ENCODE measurements at places on chromosomes 3 and 15.
A peak's percentile ranks its signal among the peaks of the same experiment; 100 is the strongest.

DNA sequence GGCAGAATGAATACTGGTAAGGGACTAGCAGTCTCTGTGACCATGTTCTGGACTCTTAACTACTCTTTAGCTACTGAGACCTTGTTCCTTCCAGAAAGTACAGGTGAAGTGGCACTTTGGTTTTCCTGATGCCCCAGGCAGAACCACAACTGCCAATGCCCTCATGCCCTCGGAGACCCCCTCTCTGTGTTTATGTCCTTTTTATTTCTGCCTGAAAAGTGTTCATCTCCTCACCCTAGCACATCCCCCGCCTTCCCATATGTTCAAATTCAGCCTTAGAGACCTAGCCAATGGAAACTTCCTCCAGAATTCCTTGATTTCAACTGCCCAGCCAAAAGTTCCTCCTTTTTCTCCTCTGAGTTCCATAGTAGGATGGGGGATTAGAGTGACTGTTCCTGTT is 23.3 kb upstream of the RASGRF1 start:
- no peak for DNase-seq

GRCh38 chr15:48041454-48041853 is 79.3 kb upstream of the SLC24A5 start:
- DNase-seq = no peak

- DNase-seq = no peak
Measured at GRCh38 chr3:163481738-163482137, 1596.6 kb downstream of the SI start.

- DNase-seq = no peak
Measured at GRCh38 chr3:42205800-42206514, 60.0 kb downstream of the CCK start.

DNA sequence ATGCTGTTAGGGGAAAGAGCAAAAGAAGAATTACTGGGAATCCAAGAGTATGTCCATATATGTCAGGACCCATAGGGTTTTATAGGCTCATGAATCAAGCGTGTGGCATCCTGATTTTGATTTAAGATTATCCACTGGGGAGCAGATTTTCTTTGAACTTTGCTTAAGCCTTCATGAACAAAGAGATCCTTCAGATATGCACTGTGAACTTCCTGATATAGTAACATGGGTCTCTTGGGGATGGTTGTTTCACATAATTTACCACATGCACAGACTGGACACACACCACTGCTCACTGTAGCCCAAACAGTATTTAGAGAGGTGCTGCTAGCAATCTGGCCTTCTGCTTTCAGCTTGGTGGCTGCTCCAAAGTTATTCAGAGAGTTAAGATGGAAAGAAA is 200.9 kb upstream of the ZPLD1 start:
- no peak for DNase-seq

- peak; percentile 86 for DNase-seq
Measured at GRCh38 chr15:23647421-23648370, at the start of gene MAGEL2. TSS of gene MAGEL2 (minus strand) at chr15:23647867. CDS start at chr15:23647742, 125 bp downstream.

DNA sequence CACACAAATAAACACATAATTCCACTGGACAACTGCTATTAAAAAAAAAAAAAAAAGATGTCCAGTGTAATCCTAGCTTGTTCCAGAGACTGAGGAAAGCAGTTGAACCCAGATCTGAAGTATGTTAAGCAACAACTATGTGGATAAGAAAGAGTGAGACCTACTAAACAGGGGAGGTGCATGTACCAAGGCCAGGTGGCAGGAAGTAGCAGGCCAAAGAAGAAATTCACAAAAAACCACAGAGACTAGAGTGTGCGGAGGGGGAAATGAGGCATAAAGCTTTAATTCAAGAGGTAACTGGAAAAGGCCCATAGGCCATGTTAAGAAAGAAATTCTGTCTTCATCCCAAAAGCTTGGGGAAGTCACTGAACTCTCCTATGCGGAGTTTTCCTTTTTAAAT is 490.0 kb downstream of the NAALADL2 start:
- no peak for DNase-seq

GRCh38 chr3:15280853-15281532 is 51.4 kb downstream of the SH3BP5 start:
- DNase-seq = no peak

GRCh38 chr3:38925351-38925750 is 109.3 kb upstream of the SCN10A start:
- DNase-seq = no peak

DNA sequence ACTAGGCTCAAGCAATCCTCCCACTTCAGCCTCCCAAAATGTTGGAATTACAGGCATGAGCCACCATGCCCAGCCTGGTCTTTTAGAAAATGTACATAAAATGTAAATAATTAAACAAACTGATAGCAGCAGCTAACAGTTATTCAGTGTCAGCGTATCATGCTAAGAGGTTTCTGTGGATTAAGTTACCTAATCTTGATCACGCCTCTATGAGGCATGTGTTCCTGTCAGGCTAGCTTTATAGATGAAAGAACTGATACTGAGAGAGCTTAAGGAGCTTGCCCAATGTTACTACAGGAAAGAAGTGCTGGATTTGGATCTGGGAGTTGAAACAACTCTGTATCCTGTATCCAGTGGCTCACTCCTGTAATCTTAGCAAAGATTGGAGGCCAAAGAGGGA is 11.2 kb upstream of the MST1R start:
- DNase-seq = no peak

DNA sequence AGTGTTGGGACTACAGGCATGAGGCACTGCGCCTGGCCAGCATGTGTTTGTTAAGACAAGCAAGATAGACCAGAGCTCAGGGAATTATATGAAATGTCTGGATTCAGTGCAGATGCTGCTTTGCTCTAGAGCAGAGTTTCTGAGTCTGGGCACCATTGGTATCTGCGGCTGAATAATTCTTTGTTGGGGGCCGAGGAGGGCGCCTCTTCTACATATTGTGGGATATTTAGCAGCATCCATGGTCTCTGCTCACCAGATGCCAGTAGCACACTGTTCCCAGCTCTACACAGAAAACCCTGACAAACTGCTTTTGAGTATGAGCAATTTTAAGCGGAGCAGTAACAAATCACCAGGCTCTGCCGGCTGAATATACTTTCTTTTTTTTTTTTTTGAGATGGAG is 3.6 kb upstream of the LDHAL6B start:
- DNase-seq = no peak

GRCh38 chr15:81263477-81263876 is 60.5 kb downstream of the STARD5 start:
- DNase-seq = no peak

- DNase-seq = no peak
Measured at GRCh38 chr3:158381262-158381868, 189.6 kb upstream of the MLF1 start.

DNA sequence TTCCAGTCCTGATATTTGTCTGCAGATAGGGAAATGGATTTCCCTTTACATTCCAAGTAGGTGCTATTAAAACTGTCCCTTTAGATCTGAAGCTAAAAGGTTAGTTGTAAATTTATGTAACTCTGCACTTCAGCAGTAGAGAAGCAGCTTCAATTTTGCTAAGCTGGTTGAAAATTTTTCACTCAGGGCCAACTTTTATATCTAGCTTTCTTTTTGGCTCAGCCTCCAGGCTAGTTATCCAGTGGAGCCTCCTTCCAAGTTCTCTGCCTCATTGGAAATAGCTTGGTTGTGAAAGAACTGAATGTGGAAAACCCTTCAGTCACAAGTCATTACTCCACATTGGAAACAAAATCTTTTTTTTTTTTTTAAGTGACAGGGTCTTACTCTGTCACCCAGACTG is 8.2 kb upstream of the ZNF660 start:
- DNase-seq = no peak

- DNase-seq = no peak
Measured at GRCh38 chr15:71712182-71712581, 98.2 kb upstream of the NR2E3 start.

GRCh38 chr3:159340877-159341500 is 539.1 kb downstream of the MFSD1 start:
- no peak for DNase-seq

GRCh38 chr15:72116731-72117485 is 1.0 kb downstream of the MYO9A start:
- DNase-seq = peak; percentile 59
